ENCODE measurements at places on chromosomes 7 and 10. TPM values are rescaled to one million over a fixed set of nuclear protein-coding genes. Genes with fewer than 3 reads are reported as not detected.

GRCh38 chr10:126350216-126350992 is 37.9 kb downstream of the ADAM12 start:
- no peak for DNase-seq

The CLRN3 gene
- 0.39 TPM for total RNA-seq

The SPDYE5 gene
- total RNA-seq, result not detected

The WDFY4 gene
- total RNA-seq, result 4.3 TPM

The CLDN4 gene
- 75.4 TPM for total RNA-seq

The SH2D4B gene
- 0.20 TPM for total RNA-seq

The ATP6V0A4 gene
- total RNA-seq, result 4.1 TPM

The VWDE gene
- total RNA-seq, result 0.39 TPM

DNA sequence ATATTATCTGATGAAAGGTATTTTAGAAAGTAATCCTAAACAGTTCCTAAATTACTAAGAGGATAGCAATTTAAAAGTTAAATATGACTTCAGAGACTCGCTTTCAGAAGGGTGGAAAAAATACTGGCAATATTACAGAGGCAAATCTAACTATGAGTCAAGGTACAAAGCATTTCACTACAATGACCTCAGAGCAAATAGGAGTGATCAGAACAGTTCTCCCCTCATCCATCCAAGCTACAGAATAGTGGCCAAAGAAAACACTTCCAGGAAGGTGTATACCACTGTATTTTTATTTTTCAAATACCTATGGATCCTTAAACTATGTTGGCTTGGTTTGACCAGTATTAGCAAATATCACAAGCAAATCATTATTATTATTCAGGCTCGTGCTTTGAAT is 112.8 kb upstream of the ODAD2 start:
- DNase-seq, result no peak

DNA sequence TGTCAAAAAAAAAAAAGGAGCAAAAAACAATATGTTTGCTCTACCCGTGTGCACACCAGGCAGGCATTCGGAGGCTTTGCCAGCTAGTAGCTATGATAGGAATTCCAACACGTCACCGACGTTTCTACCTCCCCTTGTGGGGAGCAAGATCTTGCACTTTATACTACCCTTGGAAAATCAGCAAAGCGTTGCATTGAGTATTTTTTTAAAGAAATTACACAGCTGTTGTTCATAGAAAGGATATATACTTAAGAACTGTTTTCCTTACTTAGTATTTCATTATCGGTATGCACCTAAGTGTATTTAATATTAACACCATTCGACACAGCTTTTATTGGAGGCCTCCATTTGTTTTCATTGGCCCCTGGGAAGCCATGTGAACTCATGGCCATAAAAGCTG is 159.9 kb upstream of the MGMT start:
- no peak for DNase-seq

DNA sequence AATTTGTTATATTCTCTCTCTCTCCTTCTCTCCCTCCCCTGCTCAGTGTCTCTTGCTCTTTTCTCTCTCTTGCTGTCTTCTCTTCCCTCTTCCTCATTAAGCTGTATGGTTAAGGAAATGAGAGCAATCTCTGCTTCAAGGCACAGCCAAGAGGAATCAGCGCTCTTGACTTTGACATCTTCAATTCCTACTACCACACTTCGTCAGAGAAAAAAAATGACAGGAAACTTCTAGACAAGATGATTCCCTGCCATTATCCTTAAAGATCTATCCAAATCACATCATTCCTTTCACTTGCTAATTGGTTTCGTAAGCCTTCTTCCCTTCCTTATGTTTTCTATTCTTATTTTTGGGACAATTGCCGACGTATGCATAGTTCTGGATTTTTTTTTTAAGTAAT is 425.0 kb downstream of the KCNMA1 start:
- peak; percentile 1 for DNase-seq

- no peak for DNase-seq
Measured at GRCh38 chr7:115410434-115410820, 488.5 kb downstream of the MDFIC start.

DNA sequence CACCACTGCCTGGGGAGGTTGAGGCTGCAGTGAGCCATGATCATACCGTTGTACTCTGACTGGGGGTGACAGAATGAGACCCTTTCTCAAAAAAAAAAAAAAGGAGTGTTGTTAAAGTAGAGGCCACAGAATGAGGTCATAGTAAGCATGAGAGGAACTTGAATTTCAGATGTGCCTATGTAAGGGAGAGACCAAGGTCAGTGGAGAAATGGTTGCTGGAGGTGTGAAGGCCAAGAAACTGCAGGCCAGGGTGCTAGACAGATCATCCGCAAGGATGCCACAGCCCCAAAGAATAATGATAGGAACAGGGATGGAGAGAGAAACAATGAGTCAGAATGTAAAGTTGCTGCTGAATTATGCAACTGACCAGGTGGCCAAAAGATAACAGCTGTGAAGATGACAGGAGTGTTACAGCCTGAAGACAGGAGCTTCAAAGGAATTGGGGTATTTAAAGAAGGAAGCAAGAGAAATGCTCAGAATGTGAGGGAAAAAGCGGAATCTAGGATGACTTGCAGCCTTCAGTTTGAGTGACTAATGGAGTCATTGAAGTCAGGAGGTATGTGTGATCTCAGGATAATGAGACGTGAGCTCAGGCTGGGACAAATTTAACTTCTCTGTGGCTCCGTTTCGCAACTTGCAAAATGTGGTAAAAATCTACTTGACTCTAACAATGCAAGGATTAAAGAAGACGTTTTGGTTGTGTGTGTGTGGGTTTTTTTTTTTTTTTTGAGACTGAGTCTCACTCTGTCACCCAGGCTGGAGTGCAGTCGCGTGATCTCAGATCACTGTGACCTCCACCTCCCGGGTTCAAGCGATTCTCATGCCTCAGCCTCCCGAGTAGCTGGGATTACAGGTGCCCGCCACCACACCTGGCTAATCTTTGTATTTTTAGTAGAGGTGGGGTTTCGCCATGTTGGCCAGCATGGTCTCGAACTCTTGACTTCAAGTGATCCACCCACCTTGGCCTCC is 22.2 kb downstream of the TYW1B start:
- no peak for DNase-seq

The HDAC9 gene
- 28.2 TPM for total RNA-seq

DNA sequence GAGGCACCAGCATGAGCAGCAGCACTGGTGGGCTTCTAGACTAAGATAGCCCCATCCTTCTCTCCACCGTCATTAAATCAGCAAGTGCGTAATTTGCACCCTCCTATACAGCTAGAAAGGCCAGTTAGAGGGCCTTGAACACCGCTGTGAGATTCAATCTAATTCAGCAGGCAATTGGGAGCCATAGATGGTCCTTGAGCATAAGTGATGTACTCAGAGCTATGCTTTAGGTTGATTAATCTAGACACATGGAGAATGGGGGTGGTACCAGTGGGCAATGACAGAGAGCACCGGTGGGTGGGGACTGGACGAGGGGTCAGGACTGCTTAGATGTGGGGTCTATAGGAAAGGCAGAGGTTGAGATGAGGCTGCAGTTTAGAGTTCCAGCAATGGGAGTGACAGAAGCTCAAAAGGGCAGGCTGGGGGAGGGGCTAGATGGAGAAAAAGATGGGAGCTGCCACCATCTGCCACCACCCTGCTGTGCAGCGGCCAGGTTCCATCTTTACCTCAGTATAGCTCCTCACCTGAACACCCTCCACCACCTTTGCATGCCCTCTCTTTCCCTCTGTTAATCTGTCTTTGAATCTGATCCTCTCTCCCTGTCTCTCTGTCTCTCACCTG is 87.3 kb downstream of the C10orf105 start:
- no peak for DNase-seq
